Stimulated activated CD4-positive, alpha-beta T cell treated with anti-CD3 and anti-CD28 coated beads, Interleukin-4, amount 100 ng/mL, for 24 hours (primary cell): ENCODE measurements at places on chromosomes 1 and 21.

- no peak for DNase-seq
Observed at GRCh38 chr1:88777604-88778149, 93.6 kb downstream of the PKN2 start.

DNA sequence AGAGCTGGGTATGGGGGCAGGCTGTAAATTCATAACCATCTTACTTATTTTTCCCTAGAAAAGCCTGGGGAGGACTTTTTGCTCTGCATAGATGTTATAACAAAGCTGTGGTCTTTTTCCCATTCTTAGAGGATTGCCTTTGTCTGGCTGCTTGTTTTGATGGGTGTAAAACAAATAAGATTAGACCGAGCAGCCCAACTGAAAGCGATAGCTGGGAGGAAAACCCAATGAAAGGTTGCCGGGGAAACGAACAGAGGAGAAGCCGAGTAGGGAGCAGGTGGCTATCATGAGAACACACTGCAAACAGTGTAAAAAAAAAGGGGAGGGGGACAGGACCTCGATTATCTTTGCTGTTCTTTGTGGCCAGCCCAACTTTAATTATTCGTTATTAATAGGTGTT is 1.9 kb downstream of the ELAVL4 start:
- no peak for DNase-seq

DNA sequence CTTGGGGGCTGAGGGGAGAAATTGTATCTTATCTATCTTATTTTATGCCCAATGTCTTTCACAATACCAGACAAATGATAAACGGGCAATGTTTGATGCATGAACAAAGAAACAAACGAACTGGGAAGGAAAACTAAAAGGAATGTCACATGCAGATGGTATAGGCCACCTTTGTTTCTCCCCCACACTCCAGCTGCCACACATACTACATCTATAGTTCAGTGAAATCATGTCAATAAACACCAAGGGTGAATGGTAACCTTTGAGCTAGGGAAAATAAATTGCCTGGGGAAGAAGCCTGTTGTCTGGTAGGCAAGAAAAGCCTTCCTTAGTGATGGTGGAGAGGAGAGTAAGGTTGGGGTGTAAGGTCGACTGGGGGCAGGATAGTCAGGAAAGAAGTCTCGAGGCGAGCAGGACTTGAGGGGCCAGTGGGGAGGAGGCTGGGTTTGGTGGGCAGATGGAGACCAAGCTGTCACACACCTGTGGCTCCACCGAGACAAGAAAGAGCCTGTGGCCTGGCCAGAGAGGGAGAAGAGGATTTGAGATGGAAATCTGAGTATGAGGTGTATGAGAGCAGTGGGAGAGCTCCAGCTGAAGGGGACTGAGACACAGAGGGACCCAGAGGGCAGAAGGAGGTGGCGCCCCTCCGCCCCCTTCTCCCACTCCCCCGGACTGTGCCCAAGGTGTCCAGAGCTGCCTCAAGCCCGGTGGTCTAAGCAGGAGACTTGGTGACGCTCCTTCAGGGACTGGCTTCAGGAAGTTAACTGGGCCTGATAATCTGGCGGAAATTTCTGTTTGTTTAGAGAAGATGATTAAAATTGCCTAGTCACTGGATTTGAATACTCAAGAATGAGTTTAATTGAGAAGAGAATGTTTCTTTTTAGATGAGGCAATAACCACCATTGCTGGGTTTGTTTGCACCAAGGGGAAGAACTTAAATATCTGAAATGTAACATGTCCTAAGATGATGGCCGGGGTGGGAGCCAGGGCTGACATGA is 37.3 kb downstream of the ATF3 start:
- DNase-seq, result no peak

DNA sequence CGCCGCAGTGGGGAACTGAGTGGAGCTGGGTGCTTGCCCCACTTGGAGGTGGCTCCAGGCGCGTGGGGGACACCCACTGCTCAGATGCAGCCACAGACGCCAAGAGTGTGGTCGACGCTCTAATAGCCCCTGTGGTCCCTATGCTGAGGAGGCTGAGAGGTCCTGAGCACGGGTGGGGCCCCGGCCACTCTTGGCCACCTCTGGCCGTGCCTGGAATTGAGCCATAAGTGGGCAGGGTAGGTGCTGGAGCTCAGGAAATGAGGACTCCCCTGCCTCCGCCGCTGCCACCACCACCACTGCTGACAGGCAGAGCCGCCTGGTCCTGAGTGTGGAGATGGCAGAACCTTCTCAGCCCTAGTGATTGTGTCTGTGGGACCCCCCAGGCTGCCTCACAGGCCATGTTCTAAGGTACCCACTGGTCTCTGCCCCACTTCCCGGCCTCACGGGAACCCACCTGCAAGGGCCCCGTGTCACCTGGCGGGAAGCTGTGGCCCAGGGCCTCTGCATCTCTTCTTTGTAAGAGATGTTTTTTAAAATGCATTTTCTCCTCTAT is 34.6 kb upstream of the DIP2A start:
- DNase-seq, result no peak

DNA sequence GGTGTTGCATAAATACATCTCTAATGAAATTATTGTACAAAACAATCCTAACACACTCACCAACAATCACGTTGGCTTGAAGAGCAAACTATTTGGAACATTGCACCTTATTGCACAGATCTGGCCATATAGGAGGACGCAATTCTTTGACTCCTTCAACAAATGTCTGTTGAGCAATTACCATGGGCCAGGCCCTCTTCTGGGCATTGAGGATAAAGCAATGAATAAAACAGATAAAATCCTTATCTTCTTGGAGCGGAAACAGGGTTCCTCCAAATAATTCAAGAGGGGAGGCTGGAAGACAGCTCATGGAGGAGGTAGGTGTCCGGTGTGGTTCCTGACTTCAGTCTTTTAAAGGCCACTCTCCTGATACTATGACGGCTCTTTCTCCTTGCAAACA is 43.3 kb downstream of the PAX7 start:
- no peak for DNase-seq

DNA sequence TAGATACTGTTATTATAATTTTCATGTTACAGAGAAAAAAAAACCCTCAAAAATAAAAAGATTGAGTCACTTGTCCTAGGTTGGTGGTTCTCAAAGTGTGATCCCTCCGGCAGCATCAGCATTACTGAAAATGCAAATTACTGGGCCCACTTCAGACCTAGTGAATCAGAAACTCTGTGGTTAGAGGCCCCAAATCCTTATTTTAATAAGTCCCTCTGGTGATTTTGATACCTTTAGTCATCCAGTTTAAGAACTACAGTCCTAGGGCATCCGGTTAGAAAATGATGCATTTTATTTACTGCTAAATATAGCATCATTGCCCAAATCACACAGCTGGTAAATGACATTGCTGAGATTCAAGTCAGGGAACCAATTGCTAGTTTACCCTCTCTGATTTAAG is 203.7 kb upstream of the RUNX1 start:
- peak; percentile 48 for DNase-seq

DNA sequence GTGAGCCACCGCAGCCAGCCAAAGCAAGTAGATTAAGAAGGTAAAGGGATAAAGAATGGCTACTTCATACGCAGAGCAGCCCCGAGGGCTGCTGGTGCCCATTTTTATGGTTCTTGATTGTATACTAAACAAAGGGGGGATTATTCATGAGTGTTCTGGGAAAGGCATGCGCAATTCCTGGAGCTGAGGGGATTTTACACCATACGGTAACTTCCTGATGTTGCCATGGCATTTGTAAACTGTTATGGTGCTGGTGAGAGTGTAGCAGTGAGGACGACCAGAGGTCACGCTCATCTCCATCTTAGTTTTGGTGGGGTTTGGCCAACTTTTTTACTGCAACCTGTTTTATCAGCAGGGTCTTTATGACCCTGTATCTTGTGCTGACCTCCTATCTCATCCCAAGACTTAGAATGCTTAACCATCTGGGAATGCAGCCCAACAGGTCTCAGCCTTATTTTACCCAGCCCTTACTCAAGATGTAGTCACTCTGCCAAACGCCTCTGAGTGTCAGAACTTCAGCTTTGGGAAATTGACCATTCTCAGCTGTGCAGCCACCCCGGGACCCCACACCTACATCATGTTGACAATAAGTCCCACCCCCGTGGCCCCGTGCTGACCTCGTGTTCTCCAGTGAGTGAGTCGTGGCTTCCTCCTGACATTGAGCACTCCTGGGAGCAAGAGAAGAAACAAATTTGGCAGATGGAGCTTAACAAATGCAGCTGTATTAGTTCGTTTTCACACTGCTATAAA is 149.4 kb upstream of the COL6A1 start:
- DNase-seq, result no peak

DNA sequence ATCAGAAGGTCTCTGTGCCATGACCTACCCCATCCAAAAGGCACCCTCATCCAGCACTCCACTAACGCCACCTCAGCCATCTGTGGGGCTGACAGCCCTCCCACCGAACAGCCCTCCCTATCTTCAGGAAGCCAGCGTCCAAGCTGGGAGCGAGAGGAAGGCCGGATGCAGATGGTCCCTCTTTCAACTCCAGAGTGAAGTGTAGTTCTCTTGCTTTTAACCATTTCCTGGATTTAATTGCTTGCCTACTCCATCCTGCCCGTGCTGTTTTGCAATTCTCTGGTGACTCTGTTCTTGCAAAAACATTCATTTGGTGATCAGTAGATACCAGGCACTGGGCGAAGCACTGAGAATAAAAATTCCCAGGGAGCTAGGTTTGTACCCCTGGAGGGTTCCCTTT is 8.2 kb upstream of the DYRK1A start:
- no peak for DNase-seq

DNA sequence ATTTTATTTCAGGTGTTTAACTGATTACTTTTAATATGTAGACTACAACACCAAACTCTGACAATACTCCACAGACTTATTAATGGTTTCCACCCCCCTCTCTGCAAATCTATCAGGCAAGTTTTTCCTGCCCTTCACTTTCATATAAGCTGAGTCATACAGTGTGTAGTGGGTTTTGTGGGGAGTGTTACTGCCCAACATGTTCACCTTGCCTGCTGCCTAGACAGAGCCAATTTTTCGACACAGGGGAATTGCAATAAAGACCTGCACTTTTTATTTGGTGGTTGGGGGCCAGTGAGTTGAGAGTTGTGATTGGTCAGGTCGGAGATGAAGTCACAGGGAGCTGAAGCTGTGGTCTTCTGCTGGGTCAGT is 119.7 kb downstream of the PPIAL4G start:
- peak; percentile 30 for DNase-seq

DNA sequence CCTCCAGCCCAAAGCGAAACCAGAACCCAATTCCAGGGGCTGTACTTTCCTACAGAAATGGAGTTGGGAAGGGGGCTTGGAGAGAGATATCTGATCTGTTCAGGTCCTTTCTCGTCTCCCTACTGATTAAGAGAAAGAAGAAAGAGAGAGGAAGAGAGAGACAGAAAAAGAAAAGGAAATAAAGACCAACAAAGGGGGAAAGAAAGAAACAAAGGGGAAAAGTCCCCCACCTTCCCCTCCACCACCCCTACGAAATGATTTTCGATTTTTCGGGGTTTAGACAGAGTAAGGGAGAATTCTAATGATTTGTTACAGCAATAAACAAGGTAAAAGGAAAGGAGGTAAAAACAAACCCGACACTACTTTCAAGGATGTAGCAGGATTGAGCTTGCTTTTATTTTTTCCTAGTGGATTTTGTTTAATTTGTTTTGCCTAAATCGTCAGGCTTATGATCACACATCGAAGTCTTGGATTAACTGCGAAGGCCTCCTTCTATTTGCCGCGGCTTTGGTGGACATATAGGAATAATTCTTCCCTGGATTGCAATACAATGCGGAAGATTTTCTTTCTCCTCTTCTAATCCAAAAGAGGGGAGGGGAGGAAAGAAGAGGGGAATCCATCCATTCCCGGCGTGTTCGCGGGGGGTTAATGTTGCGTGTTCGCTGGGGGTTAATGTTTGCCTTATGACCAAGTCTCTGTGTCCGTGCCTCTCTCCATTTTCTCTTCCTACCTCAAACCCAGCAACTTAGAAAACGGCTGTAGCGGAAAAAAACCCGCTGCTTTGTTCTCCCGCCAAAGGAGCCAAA is 1.9 kb downstream of the TAL1 start:
- DNase-seq, result no peak

- peak; percentile 54 for DNase-seq
Observed at GRCh38 chr1:52139817-52140540, 1.9 kb upstream of the ZFYVE9 start.

GRCh38 chr1:10717296-10718082 is 79.0 kb downstream of the CASZ1 start:
- no peak for DNase-seq

DNA sequence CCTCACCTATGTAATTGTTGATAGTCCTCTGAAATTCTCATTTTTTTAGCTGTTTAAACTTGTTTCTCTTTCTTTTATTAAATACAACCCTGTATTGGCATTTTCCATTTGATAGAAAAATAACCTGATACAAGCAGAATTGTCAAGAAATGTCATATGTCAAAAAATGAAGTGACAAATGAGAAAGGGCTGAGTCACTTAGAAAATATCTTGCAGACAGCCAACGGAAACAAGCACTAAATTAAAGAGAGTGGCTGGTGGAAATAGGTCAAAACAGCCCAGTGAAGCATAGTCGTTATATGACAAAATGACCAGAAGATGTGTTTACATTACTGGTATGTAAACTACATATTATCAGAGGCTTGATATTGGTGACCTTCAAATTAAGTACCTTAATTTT is 484.4 kb downstream of the PLA2G4A start:
- DNase-seq, result no peak

- DNase-seq, result no peak
Observed at GRCh38 chr1:218254296-218254946, 30.7 kb upstream of the RRP15 start.

- no peak for DNase-seq
Observed at GRCh38 chr1:206892351-206892984, 4.8 kb upstream of the IL24 start.

GRCh38 chr1:116909512-116910378 is at the start of gene PTGFRN:
Gene PTGFRN, plus strand, starts transcription at chr1:116909916. Its CDS starts 288 bp downstream, at chr1:116910204.
- DNase-seq, result peak; percentile 23

DNA sequence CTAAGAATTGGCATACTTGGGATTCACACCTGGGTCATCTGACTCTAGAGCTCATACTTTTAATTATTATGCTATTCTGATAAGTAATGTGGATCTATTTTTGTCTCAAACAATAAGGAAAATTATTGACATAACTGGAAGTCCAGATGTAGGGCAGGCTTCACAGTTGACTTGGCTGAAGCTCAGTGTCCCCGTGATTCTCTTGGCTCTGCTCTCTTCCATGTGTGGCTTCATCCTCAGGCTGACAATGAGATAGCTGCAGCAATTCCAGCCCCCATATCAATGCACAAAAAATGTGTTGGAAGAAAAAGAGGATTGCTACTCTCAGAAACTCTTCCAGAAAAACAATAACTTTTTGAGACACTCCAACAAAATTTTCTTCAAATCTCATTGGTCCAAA is 23.8 kb downstream of the HSD11B1 start:
- DNase-seq, result no peak

- no peak for DNase-seq
Observed at GRCh38 chr1:85339656-85340399, 63.4 kb upstream of the BCL10 start.
